ENCODE measurements at places on chromosomes 2 and 18.

DNA sequence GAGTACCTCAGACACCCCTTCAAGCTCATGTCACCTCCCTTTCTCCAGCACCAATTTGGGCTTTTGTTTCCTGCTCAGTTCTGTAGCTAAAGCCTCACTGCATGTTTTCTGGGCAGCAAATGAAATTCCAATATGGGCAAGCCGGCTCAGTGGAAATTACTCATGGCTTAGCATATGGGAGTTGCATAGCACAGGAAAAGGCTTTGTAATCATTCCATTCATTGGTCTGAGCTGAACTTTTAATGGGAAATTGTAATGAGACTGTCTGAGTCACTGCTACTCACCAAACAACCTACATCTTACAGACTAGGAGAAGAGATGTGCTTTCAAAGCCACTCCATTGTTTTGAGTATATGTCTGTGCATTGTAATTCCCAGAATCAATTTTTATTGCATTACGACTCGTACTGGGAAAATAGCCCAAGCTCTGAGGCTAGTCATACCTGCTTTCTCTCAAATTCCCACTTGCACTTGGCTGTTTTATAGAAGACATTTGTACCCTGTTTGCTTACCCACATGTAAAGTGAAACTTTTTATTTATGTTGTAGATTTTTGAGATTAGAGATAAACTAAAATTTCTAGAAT is 139.5 kb upstream of the LRATD1 start:
- no peak for DNase-seq

DNA sequence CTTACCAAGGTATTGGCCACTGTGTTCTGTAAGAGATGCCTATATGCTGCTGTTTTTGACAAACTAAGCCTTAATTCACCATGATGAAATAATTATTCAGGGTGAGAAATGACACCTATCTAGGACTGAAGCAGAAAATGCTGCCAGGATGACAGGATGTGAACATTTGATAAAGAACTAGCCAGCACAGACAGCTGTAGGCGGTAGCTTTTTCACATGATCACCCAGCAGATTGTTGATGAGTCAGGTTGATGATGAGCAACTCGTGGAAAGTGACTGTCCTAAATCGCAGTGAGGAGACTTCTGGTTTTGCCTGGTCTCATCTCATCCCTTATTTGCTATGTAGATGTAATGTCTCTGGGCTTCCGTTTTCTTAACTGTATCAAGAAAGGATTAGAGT is 144.1 kb downstream of the PRPF40A start:
- DNase-seq, result peak; percentile 80

DNA sequence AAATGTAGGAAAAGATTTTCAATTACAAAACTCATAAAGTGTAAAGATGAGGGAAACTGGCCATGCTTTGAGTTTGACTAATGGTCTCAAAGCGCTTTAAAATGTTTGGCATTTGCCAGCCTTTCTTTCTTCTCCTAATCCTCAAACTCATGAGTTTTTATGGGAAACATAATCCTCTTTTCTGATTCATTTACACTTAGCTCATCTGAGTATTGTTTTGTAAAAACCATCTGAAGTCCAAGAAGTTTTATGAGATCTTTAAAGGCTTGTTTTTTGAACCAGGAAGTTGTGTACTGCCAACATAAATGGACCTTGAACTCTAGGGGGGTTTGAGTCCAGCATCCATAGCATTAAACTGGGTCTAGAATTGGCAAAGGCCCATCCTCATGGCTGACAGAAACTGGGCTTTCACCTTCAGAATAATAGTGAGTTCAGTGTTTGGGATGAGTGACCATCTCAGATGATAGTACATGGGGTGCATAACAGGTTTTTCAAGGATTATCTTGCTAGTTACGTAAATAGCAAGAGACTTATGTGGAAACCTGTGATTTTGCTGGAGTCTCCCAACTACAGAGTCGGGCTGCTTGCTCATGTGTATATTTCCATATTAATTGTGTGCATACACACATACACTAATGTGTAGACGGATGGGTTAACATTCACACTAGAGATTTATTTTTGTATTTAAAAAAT is 3.8 kb upstream of the LTBP1 start:
- no peak for DNase-seq

DNA sequence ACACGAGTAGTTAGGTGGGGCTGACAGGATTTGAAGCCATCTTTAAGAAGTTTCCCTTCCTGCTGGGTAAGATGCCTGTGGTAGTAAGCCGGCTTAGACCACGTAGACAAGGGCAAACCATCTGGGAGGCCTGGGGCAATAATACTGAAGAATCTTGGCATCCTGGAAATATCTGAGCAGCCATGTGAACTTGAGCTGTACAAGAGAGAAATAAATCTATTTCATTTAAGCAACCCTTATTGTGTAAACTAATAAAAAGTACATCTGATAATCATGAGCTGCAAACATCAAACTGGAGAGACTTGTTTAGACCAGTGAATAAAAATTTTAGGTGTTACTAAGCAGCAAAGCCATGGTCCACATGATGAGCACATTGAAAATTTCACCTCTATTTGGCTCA is 11.4 kb upstream of the CETN1 start:
- no peak for DNase-seq

- no peak for DNase-seq
Observed at GRCh38 chr2:170712653-170713542, 2.2 kb upstream of the SP5 start.

GRCh38 chr18:22977847-22978701 is 44.9 kb downstream of the RBBP8 start:
- DNase-seq, result no peak

DNA sequence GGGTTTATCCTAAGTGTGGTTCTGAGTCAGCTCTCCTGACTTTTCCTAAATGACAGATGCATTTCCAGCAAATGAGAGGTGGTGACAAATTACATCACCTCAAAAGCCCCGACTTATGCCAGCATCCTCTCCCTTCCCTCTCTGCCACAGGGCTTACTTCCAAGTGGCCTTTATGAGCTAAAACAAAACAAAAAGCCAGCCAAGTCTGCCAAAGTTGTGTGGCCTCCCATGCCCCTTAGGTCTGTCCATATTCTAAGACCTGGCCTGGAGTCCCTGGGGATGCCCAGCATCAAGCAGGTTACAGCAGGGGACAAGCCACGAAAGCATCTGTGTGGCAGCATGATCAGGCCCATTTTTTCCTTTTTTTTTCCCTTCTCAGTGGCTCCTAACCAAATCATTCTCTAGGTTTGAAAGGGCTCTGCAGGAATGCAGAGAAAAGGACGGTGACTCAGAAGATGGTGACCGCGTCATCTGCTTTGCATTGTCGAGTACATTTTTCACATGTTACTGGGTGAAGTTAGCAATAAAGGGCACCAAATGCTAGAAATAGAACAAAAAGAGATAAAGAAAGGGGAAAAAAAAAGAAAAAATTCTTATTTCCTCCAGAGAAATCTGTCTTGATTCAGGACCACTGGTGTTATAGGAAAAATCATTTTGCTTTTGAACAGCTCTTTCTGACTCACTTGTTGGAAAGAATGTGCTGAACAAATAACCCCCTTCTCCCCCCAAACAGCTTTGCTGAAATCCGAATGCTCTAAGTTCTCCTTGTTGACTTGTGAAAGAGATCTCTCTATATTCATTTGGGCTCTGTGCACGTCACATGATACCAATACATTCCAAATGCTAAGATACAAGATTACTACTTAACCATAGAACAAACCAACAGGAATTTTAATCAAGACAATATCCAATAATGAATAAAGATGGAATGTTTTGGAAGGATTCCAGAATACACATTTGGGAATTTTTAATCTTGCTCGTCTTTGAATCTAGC is 178.7 kb downstream of the EN1 start:
- no peak for DNase-seq

GRCh38 chr2:120809609-120810440 is 74.2 kb downstream of the GLI2 start:
- DNase-seq, result no peak

GRCh38 chr2:83725735-83726134 is 733.3 kb downstream of the SUCLG1 start:
- DNase-seq, result no peak

GRCh38 chr2:24761866-24762265 is 31.3 kb downstream of the PTRHD1 start:
- DNase-seq, result no peak

GRCh38 chr2:108139521-108139920 is 100.2 kb upstream of the SULT1C3 start:
- DNase-seq, result no peak

GRCh38 chr2:176392249-176392648 is 123.0 kb downstream of the MTX2 start:
- no peak for DNase-seq

DNA sequence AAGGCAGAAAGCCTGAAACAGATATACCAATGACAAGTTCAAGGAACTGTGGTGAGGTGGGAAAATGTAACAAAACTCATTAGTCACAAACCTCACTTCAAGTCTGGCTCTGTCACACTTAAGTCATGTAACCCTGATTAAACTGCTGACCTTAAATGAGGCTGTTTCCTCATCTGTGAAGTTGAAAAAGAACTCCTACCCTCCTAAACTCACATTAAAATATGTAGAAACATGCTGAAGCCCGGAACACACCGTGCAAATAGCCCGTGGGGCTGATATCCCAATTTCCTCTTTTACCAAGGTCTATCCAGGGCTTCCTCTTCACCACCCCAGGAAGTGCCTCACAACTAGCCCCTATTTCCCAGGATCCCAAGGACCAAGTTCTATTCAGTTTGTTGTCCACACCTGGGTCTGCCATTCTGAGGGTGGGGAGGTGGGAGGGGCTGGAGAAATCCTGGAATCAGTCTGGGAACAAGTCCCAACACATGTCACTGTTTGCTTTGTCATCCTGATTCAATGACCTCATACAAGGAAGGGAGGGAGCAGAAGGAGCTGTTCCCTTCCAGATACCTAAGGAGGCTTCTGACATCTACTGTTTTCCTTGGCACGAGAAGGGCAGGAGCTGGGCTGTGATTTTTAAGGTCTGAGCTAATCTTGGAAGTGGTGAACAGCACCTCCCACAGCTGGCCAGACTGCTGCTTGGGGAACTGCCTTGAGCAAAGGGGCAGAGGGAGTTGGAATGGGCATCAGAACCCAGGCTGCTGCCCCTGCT is 42.3 kb downstream of the SLC4A1AP start:
- no peak for DNase-seq

- no peak for DNase-seq
Observed at GRCh38 chr2:230866756-230867523, 2.2 kb downstream of the ITM2C start.

GRCh38 chr2:8204711-8205110 is 477.1 kb upstream of the ID2 start:
- no peak for DNase-seq

- DNase-seq, result peak; percentile 73
Observed at GRCh38 chr2:108612514-108613183, 78.4 kb downstream of the LIMS1 start.

- DNase-seq, result no peak
Observed at GRCh38 chr2:20104900-20105545, 53.6 kb upstream of the LAPTM4A start.

DNA sequence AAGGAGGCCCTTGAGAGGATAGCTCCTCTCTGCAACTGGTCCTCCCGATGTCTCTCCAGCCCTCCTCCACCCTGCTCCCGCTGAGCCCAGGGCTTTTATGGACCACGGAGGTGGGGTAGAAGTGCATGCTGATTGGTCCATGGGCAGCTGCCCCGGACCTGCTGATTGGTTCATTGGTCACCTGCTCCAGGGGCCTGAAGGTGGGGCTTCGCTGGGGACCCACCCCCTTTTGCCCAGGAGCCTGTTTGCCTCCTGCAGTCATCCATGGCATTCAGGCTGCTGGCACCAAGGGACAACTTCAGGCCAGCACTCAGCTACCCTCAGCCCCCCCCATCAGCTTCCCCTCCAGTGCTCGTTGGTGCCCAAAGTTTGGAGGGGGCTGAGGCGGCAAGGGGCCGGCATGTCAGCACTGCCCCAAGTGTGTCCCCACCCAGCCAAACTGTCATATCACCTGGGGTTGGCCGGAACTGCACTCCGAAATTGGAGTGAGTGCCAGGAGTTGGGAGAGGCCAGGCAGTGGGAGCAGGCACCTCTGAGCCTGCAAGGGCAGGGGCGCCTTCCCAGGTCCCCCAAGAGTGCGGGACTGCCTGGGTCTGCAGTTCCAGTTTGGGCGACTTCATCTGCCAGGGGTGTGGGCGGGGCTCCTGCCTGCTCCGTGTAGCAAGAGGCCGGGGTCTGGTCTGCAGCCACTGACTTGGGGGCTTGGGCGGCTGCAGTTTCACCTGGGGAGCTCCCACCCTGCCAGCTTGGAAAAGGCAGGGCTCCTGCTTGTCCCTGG is 288.9 kb downstream of the RDH14 start:
- DNase-seq, result no peak

GRCh38 chr2:12205086-12205485 is 458.7 kb downstream of the LPIN1 start:
- DNase-seq, result no peak

DNA sequence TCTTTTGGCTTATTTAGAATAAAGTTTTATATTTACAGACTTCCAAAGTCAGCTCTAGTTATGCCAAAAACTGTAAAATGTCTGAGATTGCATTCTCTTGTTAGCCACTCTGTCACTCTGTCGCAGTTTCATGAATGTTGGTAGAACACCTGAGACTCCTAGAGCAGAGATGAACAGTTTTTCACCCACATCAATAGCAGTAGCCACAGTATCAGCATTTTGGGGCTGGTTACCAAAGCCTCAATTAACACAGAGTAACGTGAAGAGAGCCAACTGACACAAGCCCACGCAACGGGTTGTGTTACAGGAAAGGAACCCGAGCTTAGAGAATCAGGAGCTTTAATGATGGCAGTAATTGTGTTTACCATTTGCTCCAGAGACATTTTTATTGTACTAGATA is 443.0 kb upstream of the SLC39A10 start:
- DNase-seq, result no peak

DNA sequence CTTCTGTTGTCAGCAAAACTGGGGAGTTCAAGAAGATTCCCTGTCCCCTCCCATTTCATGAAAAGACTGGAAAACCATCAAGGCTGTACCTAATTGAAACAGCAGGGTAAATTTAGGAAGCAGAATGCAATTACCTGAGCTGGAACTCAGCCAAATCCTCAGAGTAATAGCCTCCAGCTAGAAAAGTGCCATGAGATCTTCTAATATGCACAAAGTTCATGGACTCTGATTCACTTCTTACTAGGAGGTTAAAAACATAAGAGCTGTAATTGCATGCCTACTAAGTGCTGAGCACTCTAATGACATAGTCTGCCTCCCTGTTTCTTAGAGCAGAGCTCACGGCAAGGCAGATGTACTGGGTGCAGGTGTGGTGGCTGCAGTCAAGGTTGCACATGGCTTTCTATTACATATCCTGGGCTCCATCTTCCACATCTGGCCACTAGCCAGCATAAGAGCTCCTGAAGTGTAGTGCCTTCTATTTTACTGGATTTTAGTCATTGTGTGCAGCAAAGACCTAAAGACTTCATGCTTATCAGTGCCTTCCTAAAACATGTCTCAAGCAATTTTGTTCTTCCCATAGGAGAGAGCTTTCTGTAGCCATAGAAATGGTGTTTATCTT is 341.7 kb downstream of the PTPRM start:
- DNase-seq, result no peak

- no peak for DNase-seq
Observed at GRCh38 chr18:74375999-74376398, 60.4 kb downstream of the C18orf63 start.
